Stimulated activated CD8-positive, alpha-beta memory T cell treated with anti-CD3 and anti-CD28 coated beads, Interleukin-4, amount 100 ng/mL, for 1 hour (primary cell): ENCODE measurements at places on chromosomes 4 and X.

DNA sequence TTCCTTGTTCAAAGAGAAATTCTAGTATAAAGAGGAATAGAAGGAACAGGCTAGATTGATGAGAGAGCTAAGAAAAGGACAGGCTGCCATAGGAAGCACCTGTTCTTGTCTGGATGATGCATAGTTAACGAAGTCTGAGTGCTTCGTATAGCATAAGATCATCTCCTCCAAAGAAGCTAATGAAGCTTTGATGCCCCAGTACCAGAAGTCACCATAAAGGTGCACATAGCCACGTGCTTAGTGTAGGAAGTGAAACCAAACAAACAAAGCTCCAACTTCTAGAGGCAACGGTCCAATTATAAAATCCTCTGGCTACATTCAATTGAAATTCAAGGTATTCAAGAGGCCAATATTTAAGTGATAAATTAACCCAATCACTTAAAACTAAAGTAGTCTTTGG is 31.0 kb downstream of the AFAP1 start:
- DNase-seq, result no peak

- no peak for DNase-seq
Measured at GRCh38 chr4:13540446-13541175, 3.7 kb downstream of the NKX3-2 start.

GRCh38 chr4:187183346-187183745 is 459.7 kb upstream of the FAT1 start:
- no peak for DNase-seq

DNA sequence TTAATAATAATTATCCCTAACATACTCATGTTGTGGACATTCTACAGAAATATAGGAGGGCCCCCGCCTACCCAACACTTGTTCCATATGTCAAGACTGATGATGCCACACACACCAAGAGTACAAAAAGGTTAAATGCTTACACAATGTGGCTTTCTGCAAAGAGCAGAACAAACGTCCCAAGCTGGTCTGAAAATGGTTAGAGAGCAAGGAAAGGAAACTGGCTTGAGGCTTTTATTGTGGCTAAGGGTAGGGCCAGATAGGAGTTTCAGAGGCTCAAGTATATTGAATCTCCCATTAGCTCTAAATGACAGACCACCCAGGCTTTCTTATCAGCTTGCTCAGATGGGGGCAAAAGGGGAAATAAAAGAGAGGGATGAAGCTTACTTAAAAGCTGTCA is 134.1 kb upstream of the C1QTNF7 start:
- DNase-seq, result no peak

DNA sequence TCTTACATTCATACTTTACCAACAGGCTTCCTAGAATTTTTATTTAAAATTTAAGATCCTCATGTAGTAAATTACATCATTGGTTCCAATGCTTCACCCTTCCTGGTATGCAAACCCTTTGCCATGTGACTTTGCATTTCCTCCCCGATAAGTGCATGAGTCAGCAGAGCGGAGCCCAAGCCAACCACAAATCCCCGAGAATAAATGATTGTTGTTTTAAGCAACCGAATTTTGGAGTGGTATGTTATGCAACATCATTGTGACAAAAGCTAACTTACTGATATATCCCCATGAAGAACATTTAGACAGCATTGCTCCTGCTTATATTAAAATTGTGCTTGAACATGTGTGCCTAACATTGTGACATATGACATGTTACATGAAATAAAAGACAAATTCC is 199.4 kb upstream of the DDX53 start:
- no peak for DNase-seq

- no peak for DNase-seq
Measured at GRCh38 chrX:12898073-12898472, 8.3 kb upstream of the TLR8 start.

GRCh38 chr4:67721770-67722597 is 21.0 kb upstream of the UBA6 start:
- DNase-seq, result no peak

- DNase-seq, result no peak
Measured at GRCh38 chr4:16686195-16686594, 212.2 kb downstream of the LDB2 start.

DNA sequence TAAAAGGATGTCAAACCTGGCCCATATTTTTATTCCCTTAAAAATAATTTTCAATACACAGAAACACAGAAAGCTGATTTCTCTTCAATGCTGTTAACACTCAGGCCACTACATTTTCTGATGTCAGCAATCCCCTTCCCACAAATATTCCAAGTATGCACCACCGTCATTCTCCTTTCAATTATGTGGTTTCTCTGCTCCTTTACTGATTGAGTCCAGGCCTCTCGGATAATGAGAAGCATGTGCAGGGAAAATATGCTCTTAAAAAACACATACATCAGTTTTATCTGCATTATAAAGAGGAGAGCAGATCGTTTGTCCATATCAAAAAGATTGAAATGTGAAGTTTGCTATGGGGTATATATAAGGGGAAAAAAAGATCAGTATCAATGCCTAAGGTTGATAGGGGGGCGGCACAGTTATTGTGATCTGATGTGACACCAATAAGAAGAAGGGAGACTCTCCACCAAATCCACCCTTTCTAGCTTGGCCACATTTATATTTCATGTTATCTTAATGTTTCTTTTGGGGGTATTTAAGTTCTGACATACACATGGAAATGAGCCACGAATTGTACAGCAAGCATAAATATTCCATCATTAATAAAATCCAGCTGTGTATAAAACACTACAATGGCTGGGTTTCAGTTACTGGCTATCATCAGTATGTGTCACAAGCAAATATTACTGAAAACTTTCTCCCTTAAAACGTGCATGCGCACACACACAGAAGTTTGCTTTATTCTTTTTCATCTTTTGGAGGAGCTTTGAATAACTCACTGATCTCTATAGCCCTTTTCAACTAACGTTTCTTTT is 6.4 kb downstream of the AMOT start:
- DNase-seq, result no peak
